ENCODE measurements at places on chromosomes 7 and 10.

DNA sequence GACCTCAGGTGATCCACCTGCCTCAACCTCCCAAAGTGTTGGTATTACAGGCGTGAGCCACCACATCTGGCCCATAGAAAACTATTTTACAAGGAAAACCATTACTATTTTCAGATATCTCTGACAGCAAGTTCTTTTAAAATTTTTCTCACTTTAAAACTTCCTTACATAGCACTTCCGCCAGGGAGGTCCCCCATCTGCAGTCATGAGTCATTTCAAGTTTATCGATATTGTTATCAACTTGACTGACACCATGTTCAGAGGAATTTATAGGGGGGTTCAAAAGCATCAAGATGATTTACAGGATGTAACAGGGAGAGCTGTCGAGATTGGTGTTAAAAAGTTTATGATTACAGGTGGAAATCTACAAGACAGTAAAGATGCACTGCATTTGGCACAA, 88.8 kb downstream of the NRBF2 start:
- DNase-seq: no peak

DNA sequence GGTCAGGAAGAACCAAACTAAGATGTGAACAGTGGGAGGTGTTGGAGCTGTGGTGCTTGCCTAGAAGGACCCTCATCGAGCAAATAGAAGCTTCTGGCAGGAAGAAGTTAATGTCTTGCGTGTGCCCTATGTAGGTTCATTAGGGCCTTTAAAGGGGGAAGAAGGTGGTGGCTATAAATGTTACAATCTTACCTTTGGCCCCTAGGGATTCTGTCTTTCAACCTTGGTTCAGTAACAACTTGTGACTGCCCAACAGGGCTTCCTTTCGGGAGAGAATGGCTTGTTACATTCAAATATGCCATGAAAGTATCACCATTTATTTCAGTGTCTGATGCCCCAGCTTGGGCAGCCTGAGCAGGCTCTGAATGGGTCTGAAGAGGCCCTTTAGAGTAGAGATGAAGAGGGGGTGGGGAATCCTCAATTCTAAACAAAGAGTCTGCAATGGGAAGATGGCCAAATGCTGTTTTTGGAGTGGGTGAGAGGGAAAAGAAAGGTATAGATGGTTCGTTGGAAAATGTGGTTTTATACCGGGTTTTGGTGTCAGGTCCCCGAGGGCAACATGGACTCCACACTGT, 108.0 kb downstream of the TCF7L2 start:
- no peak for DNase-seq

DNA sequence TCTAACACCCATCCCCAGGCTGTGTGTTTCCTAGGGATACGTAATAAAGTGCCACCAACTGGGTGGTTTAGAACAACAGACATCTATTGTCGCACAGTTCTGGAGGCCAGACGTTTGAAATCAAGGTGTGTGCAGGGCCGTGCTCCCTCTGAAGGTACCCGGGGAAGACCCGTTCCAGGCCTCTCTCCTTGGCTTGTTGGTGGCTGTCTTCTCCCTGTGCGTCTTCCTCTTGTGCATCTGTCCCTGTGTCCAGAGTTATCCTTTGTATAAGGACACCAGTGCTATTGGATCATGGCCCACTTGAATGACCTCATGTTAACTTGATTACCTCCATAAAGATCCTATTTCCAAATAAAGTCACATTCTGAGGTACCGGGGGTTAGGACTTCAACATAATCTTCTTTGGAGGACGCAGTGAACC, 15.6 kb downstream of the GRK5 start:
- DNase-seq: no peak

DNA sequence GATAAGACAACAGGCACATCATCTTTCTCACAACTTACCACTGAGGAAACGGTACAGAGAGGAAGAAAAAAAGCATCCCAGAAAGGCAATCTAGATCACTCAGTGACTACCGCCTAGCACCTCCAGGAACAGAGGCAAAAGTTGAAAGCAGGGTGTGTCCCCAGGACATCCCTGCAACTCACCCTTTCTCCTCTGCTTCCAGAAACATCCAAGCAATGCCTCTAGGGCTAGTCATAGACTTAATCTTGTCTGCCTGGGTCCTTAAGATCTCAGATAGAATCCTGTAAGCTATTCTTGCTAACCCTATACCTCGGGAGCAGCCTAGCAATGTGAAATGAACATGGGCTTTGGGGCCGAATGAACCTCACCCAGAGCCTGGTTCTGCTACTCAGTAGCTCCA, 18.8 kb upstream of the PDCD4 start:
- DNase-seq: no peak

DNA sequence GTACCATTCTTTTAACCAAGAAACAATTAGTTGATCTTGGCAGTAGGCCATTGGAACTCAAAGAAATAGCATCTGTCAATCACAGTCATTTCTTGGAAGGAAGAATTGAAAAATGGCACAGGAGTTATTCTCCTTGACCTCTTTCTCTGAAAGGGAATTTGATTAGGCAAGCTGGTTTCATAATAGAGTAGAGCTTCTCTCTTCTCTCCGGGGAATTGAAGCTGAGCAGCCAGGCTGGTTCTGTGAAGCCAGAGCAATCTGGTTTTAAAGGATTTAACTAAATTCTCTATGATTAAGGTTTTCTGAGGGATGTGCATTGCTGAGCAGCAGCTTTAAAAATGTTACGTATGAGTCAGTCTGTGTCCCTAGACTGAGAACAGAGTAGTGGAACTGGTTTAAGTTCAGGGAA, 70.2 kb downstream of the AHCYL2 start:
- DNase-seq: no peak

DNA sequence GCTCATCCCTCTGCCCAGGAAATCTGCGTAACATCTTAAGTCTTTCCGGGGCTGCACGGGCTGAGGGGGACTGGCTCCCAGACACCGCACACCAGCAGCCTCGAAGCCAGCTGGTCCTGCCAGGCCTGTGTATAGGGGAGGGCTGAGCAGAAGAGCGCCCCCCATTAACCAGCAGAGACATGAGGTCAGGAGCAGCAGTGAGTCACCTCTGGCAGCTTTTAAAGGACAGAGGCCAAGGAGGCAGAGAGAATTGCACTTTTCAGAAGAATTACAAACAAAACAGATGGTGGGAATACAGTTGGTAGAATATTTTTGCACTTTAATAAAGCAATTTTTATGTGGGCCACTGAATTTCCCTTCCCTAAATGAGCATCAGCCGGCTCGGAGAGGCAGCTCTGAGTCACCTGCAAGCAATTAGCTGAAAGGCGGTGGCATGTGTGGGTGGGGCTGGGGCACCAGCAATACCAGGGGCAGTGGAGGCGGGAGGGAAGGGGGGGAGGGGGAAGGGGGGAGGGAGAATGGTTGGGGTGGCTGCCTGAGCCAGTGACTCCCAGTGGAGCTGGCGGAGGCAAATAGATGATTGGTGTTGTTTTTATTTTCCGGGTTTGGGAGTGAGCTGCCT, 39.1 kb downstream of the GOLGA7B start:
- no peak for DNase-seq

GRCh38 chr7:54888067-54888733, 129.2 kb upstream of the SEC61G start:
- DNase-seq: no peak

GRCh38 chr10:48794074-48794473, 109.4 kb downstream of the WDFY4 start:
- DNase-seq: no peak

GRCh38 chr7:13748998-13749397, 240.5 kb downstream of the ETV1 start:
- DNase-seq: no peak
